ENCODE measurements at places on chromosomes 5 and 9.

DNA sequence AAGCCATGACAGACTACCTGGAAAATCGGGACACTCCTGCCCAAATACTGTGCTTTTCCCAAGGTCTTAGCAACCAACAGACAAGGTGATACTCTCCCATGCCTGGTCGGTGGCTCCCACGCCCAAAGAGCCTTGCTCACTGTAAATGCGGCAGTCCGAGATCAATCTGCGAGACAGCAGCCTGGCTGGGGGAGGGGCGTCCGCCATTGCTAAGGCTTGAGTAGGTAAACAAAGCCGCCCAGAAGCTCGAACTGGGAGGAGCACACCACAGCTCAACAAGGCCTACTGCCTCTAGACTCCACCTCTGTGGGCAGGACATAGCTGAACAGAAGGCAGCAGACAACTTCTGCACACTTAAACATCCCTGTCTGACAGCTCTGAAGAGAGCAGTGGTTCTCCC, 272.1 kb upstream of the CCNG1 start:
- no peak for DNase-seq

DNA sequence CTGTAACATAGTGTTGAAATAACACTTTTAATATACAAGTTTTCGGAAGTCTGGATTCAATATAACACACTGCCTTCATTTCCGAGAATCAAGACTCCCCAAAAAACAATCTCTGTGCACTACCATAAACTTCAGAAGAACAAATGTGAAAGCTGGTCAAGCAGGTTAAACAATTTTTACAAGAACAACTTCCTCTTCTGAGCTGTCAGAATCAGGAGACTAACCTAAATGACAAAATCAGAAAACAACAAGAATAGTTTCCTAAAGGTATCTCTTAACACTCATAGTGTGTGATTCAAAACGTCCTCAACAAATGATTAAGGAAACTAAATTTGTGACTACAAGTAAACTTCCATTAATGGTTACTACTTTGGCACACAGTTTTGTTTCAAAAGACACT, 11.6 kb downstream of the C9orf72 start:
- no peak for DNase-seq

DNA sequence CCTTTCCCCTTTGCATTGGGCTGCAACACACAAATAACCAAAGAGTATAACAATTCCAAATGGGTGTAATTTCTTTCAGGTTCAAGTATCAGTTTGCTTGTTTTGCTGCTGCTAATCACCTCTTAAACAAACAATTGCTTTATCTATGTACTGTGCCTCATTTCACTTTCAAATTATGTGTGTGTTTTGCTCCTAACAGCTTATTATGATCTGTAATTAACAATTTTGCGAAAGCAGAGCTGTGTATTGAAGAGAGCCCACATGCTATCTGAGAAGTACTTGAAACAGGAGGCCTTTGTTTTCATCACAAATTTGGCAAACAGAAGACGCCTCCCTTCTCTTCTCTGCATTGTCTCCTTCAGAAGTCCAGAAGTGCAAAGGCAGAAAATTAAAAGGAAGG, 312.0 kb downstream of the TLE1 start:
- no peak for DNase-seq

GRCh38 chr5:18037718-18038117, 403.5 kb downstream of the TAF11L14 start:
- DNase-seq = no peak

DNA sequence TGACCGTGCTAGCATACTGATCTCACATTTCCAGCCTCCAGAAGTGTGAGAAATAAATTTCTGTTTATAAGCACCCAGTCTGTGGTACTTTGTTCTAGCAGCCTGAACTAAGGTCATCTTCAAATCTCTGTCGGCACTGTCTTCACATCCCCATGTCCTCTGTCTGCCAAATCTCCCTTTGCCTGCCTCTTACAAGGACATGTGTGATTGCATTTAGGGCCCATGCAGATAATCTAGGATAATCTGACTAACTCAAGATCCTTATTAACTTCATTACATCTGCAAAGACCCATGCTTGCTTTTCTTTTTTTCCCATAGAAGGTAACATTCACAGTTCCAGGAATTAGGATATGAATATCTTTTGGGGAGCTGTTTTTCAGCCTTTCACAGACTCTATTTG, 132.7 kb downstream of the AOPEP start:
- no peak for DNase-seq

GRCh38 chr5:60482301-60482700, 217.7 kb downstream of the DEPDC1B start:
- no peak for DNase-seq

- DNase-seq = no peak
Measured at GRCh38 chr5:43245724-43246385, 53.8 kb downstream of the NIM1K start.

GRCh38 chr9:75168270-75169178, 80.2 kb downstream of the OSTF1 start:
- DNase-seq = no peak

GRCh38 chr5:11046160-11046559, 285.1 kb upstream of the DAP start:
- DNase-seq = peak; percentile 49

- no peak for DNase-seq
Measured at GRCh38 chr9:136341042-136341655, 13.8 kb downstream of the GPSM1 start.

- peak; percentile 76 for DNase-seq
Measured at GRCh38 chr5:32852535-32852934, 141.4 kb downstream of the NPR3 start.

- DNase-seq = no peak
Measured at GRCh38 chr9:86578722-86579121, 224.5 kb upstream of the TUT7 start.

- DNase-seq = peak; percentile 3
Measured at GRCh38 chr5:154487541-154487940, 9.5 kb upstream of the HAND1 start.

DNA sequence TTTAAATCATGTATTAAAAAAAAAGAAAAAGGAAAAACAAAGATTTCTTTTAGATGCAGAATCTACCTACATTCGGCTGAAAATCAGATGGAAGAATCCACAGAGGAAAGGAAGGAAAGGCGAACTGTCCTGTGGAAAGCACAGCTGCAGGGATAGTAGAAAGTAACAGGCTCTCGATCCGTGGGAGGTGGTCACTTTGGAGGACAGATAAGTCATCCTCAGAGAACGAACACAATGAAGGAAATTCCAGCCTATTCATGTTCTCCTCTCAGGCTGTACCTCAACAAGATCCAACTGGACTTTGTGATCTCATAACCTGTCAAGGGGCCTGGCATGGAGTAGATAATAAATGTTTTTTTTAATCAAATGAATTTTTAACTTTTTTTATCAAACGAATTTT, 72.8 kb downstream of the NR6A1 start:
- DNase-seq = no peak

- no peak for DNase-seq
Measured at GRCh38 chr9:69871118-69871834, 50.7 kb downstream of the CFAP95 start.

DNA sequence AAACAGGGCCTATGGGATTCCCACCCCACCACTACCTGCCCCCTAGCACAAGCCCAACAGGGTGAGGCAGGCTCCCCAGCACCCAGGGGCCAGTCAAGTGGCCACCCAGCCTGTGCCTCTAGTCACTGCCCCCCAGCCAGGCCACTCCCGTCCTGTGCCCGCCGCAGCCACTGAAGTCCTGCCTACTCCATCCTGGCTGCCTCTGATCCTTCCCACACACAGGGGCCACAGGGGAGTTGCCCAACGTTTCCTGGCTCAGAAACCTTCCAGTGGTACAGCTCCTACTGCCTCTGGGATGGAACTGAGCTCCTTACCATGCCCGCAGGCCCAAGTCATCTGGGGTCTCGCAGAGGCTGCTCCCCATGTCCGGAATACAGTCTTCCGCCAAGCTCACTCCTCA, 70.2 kb upstream of the STXBP1 start:
- no peak for DNase-seq

DNA sequence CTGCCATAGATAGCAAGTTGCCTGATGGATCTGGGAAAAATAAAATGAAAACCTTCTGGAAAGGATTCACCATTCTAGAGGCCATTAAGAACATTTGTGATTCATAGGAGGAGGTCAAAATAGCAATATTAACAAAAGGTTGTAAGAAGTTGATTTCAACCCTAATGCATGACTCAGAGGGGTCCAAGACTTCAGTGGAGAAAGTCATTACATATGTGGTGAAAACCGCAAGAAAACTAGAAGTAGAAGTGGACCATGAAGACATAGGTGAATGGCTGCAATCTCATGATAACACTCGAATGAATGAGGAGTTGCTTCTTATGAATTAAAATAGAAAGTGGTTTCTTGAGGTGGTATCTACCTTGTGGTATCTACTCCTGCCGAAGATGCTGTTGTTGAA, 86.6 kb downstream of the GABRA1 start:
- no peak for DNase-seq

DNA sequence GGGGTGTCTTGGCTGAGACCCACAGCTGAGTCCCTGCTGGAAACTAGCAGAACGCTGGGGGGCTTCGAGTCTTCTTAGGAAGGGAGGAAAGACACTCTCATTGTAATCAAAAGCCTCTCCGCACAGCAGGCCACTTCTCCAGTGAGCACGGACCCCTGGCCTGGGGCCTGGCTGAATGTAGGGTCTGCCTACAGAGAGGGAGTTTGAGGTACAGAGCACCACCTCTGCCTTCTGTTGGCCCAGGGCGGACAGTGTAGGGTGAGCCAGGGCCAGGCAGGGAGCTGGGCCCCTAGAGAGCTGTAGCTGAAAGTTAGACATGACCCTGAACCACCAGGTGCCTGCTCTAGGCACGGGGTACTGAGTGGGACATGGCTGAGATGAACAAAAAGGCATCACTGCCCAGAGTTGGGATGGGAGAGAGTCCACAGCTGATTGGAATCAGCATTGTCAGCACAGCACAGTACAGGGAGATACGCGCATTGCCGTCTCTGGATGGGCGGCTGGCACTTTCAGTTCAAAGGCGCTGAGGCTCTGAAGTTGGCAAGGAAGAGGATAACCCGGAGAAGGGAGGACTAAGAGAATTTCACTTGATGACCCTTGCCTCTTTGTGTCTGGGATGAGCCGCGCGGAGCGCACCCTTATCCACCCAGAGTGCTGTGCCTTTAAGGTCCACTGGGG, 363 bp upstream of the SLC25A48 start:
- DNase-seq = no peak

- no peak for DNase-seq
Measured at GRCh38 chr9:132908635-132909034, 29.9 kb downstream of the SPACA9 start.

- DNase-seq = no peak
Measured at GRCh38 chr5:36628695-36629094, 22.3 kb downstream of the SLC1A3 start.

- DNase-seq = no peak
Measured at GRCh38 chr5:166127766-166128570, 2163.5 kb upstream of the WWC1 start.

GRCh38 chr5:121503111-121503840, 348.4 kb upstream of the FTMT start:
- peak; percentile 56 for DNase-seq

GRCh38 chr9:29548436-29548835, 1975.2 kb upstream of the C9orf72 start:
- no peak for DNase-seq

DNA sequence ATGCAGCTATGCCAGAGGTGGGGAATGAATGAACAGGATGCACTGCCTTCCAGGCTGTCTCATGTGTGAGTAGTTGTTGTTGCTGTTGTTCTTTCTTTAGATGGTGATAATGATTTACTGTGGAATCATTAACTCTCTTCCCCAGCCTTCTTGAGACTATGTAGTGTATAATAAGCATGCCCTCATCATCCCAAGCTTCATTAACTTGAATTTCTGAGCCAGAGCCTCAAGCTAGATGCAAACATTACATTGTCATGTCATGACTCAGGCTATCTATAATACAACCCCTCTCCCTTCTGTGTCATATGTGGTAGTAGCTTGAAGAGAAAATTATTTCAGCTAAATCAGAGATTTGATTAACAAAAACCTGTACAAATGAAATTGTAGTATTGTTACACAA, 10.0 kb upstream of the ADAMTSL1 start:
- no peak for DNase-seq

DNA sequence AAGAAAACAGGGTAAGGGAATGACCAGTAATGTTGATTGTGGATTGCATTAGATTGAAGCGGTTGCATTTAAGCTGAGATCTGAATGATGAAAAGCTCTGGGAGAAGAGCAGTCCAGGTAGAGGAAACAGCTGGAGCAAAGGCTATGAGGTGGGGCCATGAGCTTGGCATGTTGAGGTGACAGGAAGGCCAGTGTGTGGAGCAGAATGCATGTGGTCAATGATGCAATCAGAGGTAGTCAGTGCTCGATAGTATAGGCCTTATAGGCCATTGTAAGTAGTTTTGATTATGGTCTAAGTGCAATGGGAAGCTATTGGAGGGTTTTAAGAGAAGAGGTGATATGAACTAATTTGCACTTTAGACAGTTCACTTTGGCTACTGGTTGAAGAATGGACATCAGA, 270.4 kb downstream of the ARHGAP26 start:
- DNase-seq = no peak

DNA sequence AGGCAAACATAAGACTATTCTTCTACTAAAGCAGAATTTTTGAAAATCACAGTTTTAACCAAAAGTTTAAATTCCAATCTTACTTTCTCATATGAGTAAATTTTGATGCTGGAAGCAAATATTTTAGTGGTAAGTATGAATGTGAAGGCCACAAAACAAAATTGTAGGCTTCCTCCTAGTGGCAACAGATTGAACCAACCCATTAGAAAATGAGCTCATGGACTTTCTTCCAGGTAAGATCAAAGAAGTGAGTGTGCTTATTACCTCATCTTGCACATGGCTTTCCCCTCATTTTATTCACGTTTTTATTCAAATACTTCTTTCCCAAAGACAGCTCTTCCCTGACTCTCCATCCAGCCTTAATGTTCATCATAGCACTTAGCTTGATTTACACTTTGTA, 16.5 kb upstream of the RLN2 start:
- DNase-seq = no peak

- DNase-seq = no peak
Measured at GRCh38 chr5:11323761-11324160, 562.7 kb upstream of the DAP start.

DNA sequence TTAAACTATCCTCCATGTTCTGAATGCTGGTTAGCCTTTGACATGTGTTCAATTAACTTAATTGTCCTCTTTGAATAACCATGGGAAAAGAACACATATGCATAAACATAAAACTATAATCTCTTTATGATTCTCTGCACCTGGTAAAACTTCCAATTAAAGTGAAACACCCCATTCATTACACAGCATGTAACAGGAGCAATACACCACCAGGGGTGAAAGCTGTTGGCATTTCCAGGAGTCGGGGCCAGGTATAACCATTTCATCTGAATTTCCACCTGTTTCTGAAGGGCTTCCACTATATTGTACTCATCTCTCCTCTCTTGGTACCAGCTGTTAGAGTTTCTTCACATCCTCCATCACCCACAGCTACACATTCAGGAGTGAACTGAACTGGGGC, 303.8 kb downstream of the EDIL3 start:
- DNase-seq = no peak

All from H9 (cell line).